ENCODE measurements at places on chromosomes 3 and 15. TPM values are rescaled to one million over a fixed set of nuclear protein-coding genes. Genes with fewer than 3 reads are reported as not detected.
A peak's percentile ranks its signal among the peaks of the same experiment; 100 is the strongest.

Gene TMPRSS7
- not detected for polyA plus RNA-seq

Gene GYG1
- polyA plus RNA-seq: 26.4 TPM

Gene UROC1
- polyA plus RNA-seq: 0.09 TPM

Gene CP
- polyA plus RNA-seq: 0.67 TPM

Gene RMDN3
- 39.9 TPM for polyA plus RNA-seq

Gene CFAP100
- polyA plus RNA-seq: 3.3 TPM

Gene PAQR9
- 0.44 TPM for polyA plus RNA-seq

Gene RAB6B
- 18.3 TPM for polyA plus RNA-seq

Gene SORD
- 44.3 TPM for polyA plus RNA-seq

Gene RHOV
- polyA plus RNA-seq: 1.4 TPM

Gene INO80
- 22.4 TPM for polyA plus RNA-seq

Gene CNTN4
- 27.6 TPM for polyA plus RNA-seq

Gene RBP2
- polyA plus RNA-seq: 1.8 TPM

Gene CACNA2D3
- polyA plus RNA-seq: 1.9 TPM

Gene MRAS
- polyA plus RNA-seq: 30.7 TPM

Gene LRRIQ4
- polyA plus RNA-seq: 0.13 TPM

Gene EPHB3
- 32.7 TPM for polyA plus RNA-seq

Gene PARP6
- polyA plus RNA-seq: 88.5 TPM

- DNase-seq: no peak
Measured at GRCh38 chr3:8020047-8020841, 481.4 kb upstream of the LMCD1 start.

GRCh38 chr3:10574101-10574620 lies 68.8 kb upstream of the ATP2B2 start:
- no peak for DNase-seq

GRCh38 chr15:35693286-35693685 lies 147.3 kb upstream of the DPH6 start:
- DNase-seq: no peak

DNA sequence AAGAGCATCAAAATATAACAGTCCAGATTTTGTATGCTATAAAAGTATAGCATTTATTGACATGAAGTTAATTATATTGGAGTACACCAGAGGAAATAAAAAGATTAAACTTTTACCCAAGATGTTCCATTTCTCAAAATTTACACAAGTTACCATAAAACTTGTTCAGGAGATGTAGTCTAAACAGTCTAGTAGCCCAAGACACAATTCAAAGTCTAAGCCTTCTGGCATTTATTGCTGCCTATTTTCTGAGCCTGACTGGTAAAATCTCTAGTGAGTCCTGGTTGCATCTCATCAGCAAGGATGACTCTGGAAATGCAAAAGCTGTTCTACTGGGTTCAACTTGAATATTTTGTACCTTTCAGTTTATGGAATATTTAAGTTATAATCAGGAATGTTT lies 468.7 kb downstream of the PDCD6IP start:
- DNase-seq: no peak

DNA sequence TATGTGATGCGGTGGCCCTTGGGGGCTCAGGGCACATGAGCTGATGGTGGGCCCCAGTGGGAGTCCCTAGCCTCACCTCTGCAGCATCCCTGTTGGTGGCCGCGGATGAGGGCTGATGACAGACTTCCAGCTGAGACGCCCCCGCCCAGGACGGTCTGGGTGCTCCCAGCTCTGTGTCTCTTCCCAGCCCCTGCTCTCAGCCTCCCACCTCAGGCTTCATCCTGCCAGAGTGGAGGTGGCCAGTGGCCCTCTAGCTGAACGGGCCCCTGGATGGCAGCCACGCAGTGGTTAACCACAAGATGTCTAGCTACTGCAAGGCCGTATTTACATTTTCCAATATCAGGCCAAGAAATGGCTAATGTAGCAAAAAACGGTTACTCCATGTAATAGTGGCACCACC lies 205.3 kb upstream of the LINGO1 start:
- DNase-seq: no peak

DNA sequence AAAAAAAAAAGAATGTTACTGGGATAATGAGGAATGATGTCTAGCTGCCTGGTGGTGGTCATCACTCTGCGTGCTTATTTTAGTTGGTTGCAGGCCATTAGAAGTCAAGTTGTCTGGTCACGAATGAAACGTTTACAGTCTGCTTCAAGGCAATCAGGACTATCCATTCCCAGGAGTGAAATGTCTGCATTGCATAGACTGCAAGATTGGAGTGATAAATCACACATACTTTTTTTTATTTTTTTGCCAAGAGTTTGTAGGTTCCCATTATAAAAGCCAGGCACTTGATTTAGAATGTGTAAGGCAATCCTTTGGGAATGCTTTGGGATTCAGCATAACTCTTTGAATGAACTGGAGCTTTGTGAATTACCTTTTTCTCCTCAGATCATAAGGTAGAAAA lies 132.3 kb downstream of the STAC start:
- no peak for DNase-seq

- no peak for DNase-seq
Measured at GRCh38 chr3:193857996-193858395, 265.0 kb downstream of the OPA1 start.

DNA sequence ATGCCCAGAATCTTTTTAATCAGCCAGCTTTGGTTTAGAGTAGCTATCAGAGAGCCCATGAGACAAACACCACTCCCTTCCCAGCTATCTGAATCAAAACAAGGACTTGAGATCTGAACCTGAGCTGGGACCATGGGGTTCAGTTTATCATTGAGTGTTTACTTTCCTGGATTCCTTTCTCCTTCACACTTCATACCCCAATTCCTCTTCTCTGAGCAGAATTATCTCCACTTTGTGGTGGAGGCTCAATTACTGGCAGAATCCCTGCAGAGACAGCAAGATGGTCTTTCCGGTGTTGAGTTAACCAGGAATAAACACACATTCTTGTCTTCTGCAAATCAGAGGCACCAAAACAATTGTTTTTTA lies 102.4 kb downstream of the RPL22L1 start:
- no peak for DNase-seq

DNA sequence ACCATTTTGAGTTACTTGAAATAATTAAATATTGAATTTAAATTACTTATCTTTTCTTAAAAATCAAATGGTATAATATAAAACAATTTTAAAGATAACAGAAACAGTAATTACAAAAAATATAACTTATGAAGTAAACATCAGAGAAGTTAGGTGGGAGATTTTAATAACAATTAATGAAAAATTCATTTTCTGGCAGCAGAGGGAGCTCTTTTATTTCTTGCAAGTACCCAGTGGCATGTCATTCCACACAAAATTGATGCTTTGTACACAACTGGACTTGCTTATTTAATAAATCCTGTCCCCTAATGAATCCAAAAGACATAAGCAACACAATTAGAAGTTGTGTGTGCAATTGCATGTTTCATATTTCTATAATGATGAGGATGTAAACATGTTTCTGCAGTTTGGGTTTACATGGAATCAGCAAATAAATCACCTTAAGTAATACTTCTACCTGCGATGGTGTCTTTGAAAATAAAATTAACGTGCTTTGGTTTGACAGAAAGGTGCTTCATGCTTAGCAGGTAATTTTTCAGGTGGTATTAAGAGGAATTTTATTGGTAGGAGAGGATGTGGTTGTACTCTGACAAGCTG lies 861.3 kb downstream of the ZPLD1 start:
- peak; percentile 13 for DNase-seq

DNA sequence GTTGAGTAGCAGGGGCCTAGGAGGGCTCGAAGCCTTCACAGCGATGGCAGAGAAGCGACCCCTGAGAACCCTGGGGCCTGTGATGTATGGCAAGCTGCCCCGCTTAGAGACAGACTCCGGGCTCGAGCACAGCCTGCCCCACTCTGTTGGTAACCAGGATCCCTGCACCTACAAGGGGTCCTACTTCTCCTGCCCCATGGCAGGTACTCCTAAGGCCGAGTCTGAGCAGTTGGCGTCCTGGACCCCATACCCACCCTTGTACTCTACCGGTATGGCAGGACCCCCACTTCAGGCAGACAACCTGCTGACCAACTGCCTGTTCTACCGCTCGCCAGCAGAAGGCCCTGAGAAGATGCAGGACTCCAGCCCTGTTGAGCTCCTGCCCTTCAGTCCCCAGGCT lies 4.3 kb downstream of the C15orf39 start:
- DNase-seq: no peak

- no peak for DNase-seq
Measured at GRCh38 chr3:46141813-46142212, 66.3 kb downstream of the CCR1 start.

DNA sequence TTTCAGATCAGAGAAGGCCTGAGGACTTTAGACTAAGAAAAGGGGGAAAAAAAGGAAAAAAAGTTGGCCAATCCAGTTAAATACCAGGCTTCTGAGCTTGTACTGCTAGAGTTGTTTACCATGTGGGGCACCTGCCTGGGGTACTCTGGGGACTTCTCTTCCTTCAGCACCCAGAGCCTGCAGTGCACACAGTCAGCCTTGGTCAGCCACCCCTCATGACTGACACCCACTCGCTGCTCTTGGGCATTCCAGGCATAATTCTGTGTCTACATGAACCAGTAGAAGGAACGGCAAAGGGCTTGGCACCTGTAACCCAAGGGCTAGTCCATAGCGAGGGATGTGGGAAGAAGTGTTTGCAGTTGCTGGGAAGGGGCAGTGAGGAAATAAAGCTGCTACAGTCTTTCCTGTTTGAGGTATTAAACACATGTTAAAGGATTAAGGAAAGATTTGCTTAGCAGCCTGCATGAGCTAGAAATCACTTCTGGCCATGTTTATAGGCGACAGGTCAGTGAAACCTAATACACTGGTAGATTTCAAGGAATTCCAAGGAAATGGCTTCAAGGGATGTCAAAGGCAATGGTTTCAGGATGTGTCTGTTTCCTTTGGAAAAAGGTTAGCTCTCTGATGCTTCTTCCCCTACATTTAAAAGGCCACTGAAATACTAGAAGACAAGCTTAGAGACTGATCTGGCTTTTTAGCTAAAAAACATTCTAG lies 232.5 kb downstream of the CHST2 start:
- DNase-seq: no peak

DNA sequence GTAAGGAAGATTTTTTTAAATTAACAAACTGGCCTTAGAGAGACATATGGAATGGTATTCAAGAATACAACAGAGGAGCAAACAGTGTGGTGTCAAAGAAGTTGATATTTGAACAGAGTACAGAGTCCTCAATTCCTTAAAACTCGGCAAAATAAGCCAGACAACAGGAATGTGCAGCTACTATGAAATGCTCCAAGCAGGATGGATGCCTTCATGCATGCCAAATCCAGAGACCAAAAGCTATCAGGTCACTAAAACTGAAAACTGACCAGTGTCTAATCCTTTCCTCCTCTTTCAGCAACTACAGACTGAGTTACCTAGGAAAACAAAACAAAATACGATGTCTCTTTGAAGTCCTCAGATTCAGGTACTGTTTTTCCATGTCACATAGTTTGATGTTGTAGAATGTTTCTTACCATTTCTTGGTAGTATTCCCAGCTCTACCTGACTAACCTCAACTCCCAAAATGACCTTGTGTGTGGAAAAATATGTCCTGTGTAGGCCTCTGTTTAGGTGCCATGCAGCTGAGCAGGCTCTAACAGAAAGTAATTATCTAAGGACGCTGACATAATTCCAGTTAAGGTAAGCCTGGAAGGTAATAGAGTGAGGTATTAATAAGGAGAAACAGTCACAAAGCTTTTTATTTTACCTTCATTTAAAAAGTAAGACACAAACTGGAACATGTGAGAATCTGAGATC lies 46.9 kb downstream of the TBL1XR1 start:
- no peak for DNase-seq

GRCh38 chr3:11307830-11308432 lies 35.7 kb downstream of the ATG7 start:
- DNase-seq: no peak

GRCh38 chr3:106589311-106589942 lies 720.6 kb upstream of the CBLB start:
- no peak for DNase-seq

DNA sequence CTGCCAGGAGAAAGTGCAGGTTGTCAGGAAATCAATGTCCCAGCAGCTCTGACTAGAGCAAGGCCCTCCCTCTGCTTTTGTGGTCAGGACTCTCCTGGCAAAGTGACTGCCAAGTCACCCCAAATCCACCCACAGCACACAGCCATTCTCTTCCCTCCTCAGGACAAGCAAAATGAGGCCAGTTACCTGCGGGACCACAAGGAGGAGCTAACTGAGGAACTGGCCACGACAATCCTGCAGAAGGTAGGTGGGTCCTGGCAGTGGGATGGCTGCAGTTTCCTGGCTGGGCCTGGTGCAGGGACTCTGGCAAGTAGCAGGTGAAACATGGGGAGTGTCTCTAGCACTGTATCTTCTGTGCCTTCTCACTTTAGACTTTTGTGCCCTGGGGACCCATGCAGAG lies 142.5 kb upstream of the EIF1B start:
- DNase-seq: no peak

- no peak for DNase-seq
Measured at GRCh38 chr15:90813796-90814190, 54.6 kb upstream of the FURIN start.

DNA sequence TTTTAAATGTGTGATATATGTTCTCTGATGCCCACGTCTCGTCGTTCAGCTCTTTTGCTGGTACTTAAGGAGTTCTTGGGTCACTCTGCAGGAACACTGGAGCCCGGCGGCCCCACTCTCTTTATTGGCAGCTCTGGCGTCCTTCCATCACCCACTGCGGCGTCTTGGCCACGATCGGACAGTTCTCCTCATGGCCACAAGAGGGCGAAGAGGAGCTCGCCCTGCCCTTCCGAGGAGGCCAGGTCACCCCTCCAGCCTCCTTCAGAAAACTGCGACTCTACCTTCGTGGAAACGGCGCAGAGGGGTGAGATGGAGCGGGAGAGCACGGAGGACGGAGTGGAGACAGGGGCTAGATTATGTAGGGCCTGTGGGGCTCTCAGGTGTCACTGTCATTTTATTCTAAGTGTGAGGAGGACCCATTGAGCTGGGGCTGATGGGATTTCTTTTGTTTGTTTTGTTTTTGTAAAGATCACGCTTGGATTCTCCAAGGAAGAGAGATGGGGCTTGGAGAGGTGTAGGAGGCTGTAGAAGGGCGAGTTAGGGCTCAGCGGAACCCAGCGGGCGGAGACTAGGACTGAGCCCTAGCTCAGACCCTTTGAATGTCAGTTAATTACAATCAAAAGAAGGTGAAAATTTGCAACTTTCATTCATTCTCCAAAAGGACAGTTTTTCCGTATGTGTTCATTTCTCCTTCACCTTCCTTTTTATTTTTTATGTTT lies 28.0 kb upstream of the GABRA5 start:
- DNase-seq: no peak

GRCh38 chr15:42996871-42997270 lies 76.3 kb upstream of the TTBK2 start:
- no peak for DNase-seq

GRCh38 chr15:69443032-69443611 lies 9.5 kb upstream of the RPLP1 start:
- no peak for DNase-seq
